Mammary epithelial cell (primary cell): ENCODE measurements at places on chromosomes 3 and 15. TPM values are rescaled to one million over a fixed set of nuclear protein-coding genes. Genes with fewer than 3 reads are reported as not detected.

Gene ARNT2
- total RNA-seq: 0.42 and 0.51 TPM in 2 replicates

Gene NR1I2
- total RNA-seq: not detected in 2 replicates

Gene SPINK8
- not detected in 2 replicates for total RNA-seq

Gene FBXW12
- total RNA-seq: not detected

DNA sequence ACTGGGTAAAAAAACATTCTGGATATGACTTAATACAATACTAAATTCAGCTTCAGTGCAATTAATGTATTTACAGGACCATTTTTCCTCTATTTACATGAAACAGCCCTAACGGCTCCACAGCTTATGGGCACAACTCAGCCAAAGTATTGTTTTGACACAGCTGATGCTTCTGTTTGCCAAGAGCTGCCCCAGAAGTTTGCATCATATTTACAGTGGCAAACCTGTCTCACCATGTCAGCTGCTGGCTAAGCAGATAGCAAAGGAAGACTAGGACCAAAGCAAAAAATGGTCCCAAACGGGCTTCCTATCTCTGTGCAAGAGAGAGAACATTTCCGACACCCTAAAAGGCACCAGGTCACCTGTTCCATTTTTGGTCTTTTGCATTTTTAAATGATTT is 94.5 kb downstream of the ADAMTS9 start:
- DNase-seq: no peak

DNA sequence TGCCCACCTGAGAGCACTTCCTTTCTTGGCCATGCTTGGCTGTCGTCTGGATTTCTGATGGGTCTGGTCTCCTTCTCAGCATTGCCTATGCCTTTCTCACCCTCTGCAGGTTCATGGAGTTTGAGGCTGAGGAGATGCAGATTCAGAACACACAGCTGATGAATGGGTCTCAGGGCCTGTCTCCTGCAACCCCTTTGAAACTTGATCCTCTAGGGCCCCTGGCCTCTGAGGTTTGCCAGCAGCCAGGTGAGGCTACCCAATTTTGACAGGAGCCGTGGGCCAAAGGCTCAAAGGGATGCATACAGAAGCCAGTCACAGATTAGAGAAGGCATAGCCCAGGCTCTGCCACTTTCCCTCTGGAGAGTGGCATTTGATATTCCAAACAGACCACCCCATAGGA is 10.5 kb downstream of the NUTM1 start:
- DNase-seq: no peak

- no peak for DNase-seq
Measured at GRCh38 chr3:187051724-187052366, 87.5 kb downstream of the RPL39L start.

DNA sequence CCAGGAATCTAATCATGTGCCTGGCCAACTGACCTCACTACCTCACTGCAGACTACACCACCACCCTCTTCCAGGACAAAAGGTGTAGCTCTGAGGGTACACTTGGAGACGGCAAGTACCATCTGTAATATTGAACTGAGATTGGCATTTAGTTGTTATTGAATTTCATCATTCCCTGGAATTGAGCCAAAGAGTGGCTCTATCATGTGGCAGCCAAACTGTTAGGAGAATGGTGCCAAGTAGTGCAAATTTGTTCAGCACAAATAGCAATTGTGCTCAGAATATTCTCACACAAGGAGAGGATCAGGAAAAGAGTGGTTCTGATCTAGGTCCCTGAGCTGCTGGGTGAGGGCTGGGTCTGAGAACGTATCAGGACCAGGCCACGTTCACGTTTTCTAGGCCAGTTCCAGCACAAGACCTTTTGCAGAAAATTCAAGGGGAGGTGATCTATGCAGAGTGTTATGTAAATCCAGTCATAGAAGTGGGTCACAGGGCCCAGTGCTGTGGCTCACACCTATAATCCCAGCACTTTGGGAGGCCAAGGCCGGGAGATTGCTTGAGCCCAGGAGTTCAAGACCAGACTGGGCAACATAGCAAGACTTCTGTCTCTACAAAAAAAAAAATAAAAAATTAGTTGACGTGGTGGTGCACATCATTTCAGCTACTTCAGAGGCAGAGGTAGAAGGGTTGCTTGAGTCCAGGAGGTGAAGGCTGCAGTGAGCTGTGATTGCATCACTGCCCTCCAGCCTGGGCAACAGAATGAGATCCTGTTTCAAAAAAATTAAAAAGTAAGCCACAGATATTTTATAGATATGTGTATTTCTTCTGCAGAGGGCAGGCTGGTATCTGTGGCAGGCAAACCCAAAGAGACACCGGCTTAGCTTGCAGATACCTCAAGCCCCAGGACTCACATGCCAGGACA is 31.9 kb upstream of the CFAP161 start:
- no peak for DNase-seq

DNA sequence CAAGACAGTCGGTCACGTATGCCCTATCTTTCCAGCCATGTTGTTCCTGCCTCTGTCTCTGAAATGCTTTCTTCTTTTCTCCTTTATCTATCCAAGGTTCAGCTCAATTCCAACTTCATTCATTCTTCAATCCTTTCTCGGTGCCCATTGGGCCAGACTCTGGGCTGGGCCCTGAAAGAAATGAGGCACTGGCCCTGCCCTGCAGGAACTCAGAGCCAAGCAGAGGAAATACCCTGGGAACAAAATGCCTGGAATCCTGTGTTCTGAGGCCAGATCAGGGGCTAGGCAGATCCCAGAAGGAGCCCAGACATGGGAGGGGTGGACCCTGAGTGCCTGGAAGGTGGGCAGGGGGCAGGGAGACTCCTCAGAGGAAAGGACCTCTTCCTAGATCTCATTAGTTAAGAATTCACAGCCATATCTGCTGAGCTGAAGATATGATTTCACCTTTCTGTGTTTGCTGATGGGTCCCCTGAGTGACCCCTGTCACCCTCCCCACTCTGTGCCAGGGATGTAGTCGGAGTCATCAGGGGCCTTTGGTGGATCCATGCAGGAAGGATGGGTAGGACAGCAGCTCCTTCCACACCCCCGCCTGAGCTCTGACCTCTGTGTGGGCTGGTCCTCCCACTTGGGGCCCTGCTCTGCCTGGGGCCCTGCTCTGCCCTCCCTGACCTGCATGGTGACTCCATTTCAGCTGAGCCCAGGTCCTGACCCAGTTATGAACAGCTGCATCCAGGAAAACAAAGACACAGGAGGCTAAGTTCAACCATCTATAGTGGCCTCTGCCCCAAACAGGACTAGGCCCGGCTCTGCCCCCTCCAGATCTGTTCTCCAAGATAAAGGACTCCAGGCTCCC is 5.3 kb upstream of the DAPK2 start:
- no peak for DNase-seq

- DNase-seq: no peak
Measured at GRCh38 chr3:46512191-46512749, 14.5 kb downstream of the RTP3 start.

- DNase-seq: peak; percentile 24
Measured at GRCh38 chr15:43410572-43411214, 39.8 kb downstream of the TUBGCP4 start.

- DNase-seq: no peak
Measured at GRCh38 chr3:191085091-191085490, 114.0 kb upstream of the OSTN start.

- no peak for DNase-seq
Measured at GRCh38 chr15:90205886-90206285, 4.8 kb downstream of the SEMA4B start.

- DNase-seq: peak; percentile 44
Measured at GRCh38 chr15:69535101-69535638, 82.6 kb downstream of the RPLP1 start.

DNA sequence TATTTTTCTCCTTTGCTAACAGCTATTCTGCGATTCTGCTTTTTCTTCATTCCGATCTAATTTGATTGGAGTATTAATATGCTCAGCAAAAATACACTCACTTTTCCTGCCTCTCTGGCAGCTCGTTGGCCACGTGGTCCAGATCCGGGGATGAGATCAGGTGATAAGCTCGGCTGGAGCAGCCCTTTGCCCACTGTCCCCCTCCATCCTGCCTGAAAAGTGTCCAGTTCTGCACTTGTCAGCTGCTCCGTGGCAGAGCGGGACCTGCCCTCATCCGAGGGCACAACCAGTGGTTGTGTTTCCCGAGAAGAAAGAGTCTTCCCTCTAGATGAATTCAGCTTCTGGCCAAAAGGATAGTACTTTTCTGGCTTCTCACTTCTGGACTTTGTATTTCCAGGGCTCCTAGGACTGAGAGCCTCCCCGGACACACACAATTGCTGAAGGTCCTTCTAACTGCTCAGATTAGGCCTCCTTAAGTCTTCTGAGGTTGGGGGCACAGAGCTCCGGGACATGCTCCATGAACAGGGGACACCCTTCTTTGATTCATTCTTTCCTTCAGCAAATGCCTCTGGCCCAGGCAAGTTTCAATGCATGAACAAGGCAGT is 103.9 kb upstream of the ALDH1A3 start:
- no peak for DNase-seq

GRCh38 chr3:134707908-134708597 is 57.2 kb upstream of the KY start:
- no peak for DNase-seq

DNA sequence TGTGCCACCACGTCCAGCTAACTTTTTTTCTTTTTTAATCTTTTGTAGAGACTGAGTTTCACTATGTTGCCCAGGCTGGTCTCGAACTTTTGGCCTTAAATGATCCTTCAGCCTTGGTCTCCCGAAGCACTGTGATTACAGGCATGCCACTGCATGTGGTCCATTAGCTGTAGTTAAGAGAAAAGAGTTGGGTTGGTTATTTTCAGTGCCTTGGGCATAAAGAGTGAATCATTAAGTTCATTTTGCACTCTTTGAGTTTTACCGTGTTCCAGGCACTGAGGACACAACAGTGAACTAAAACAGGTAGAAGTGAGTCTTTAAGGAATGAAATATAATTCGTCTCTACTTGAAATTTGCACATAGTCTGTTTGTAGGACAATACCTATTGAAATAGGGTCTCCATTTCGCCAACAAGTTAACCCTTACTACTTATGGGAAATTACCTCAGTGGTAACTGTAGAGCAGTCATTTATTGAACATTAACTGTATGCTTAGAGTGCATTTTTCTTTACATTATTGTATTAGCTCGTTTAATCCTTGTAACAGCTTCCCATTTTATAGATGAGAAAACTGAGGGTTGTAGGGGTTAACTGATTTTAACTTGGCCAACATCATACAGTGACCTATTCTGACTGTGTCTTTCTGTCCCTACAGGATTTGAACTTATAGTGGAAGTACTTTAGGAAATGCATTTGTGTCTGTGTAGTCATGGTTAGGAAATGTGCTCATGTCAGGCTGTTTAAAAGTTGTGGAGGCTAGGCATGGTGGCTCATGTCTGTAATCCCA is 22.7 kb upstream of the TRAK1 start:
- peak; percentile 37 for DNase-seq

- DNase-seq: peak; percentile 56
Measured at GRCh38 chr15:63381301-63382204, at the start of gene CA12. Gene CA12, minus strand, starts transcription at chr15:63381846. Its CDS starts 126 bp downstream, at chr15:63381720.

DNA sequence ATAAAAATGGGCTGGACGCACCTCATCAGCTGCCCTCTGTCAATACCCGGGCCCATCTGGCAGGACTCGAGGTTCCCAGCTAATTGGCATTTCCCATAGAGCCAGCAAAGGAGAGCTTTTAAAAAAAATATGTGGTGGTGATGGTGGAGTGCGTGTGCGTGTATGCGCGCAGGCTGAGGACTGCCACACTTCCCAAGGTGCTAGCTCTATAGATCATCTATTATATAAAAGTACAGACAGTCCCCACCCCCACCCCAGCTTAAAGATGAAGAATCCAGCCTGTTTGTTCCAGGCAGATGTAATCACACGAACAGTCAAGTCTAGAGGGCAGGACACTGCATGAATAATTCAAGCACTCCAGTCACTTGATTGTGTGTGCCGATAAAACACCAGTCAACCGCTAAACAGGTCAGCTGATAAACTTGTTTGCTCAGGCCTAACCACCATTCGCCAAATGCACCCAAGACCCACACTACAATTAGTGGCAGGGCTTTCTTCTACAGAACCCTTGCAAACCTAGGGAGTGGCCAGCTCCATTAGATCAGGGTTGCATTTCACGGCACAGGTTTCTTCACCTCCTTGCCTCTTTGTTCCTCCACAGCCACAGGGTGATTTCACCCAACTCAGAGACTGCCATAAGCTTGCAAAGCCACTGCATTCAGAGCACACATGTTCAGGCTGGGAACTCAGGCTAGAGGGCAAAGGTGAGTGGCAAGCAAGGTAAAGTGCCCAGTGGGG is 5.8 kb downstream of the TLE3 start:
- DNase-seq: peak; percentile 88

DNA sequence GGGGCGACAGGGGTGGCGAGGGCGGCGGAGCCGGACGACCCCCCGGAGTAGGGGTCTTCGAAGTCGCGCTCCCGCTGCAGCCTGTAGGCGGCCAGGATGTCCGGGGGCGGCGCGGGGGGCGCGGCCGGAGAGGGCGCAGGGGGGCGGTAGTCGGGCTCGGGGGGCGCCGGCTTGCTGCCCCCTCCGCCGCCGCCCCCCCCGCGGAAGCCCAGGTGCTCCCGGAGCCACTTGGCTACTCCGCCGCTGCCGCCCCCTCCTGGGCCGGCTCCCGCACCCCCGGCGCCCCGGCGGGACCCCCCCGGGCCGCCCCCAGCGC is 230 bp downstream of the SHF start:
- no peak for DNase-seq

DNA sequence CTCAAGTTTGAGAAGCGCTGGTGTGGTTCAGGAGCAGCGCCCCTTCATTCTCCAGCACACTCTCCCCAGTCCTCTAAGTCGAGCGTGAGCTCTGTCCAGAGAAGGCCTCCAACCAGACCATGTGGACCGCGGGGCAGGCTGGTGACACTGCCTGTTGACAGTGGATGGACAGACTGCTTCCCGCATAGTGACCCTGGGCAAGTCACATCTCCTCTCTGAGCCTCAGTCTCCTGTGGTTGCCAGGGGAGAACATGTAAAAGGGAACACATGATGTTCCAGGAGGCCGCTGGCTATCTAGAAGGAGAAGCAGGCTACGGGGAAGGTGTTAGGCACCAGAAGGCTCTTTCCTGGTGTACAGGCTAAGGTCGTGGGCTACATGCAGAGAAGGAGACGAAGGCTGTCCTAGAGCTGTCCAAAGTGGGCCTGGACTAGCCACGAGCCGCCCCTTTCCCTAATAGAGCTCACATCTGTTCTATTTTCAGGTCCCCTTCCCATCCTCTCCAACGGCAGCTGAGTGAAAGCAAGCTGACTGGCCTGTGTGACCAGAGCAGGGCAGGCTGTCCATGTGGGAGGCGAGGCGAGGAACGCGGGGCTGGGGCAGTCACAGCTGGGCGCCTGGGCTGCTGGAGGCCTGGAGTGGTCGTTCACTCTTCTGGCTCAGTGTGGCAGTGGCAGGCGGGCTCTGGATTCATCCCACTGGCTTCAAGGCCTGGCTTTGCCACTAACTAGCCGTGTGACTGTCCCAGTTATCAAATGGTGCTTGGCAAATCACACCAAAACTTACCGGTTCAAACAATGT is 11.1 kb downstream of the ISG20 start:
- no peak for DNase-seq
